ENCODE measurements at places on chromosomes 4 and X. TPM values are rescaled to one million over a fixed set of nuclear protein-coding genes. Genes with fewer than 3 reads are reported as not detected.

Gene USP53
- 4.6 TPM for total RNA-seq

Gene PNMA3
- 2.6 TPM for total RNA-seq

Gene GUCY1A1
- total RNA-seq: not detected

Gene HEPH
- 0.18 TPM for total RNA-seq

Gene BST1
- 2.0 TPM for total RNA-seq

Measured in T-helper 2 cell treated with Interferon-gamma antibody and Interleukin-4, amounts not matched to agents 100 ng/mL and 5 ng/mL, for 36 hours (primary cell).